ENCODE measurements at places on chromosomes 6 and 20.

DNA sequence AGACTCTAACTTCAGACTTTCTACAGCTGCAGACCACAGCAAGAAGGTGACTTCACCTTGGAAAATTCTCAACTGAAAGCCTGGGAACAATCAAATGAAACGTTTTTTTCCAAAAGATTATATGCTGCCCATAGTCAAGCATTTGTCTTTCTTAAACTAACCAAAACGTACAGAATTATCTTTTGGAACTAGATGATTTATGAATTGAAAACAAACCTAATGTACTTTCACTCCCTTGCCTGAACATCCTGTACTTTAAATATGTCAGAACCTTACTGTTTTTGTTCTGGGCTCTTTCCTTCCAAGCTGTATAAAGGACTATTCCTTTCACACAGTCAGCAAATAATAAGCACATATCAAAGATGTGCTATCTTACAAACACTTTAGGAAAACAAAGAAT lies 62.4 kb upstream of the TNFAIP3 start:
- no peak for DNase-seq

DNA sequence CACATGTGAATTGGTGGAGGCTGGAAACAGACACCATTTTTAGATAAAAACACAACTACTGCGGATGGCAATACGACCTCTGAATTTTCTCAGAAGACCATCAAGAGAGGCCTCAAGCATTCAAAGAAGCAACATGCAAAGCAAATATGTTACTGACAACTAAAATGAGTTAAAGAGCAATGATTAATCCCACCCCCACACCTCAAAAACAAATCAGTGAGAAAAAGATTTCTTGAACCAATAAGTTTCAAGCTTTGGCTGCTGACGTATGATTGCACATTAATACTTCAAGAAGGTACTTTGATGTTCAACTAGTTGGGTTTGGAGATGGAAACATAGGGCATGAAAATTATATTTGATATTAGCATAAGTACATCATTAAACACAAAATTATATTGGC lies 982 bp downstream of the MMUT start:
- no peak for DNase-seq

- DNase-seq = no peak
Observed at GRCh38 chr6:76472858-76473257, 400.4 kb upstream of the IMPG1 start.

GRCh38 chr6:157019733-157020132 lies 242.6 kb downstream of the ARID1B start:
- DNase-seq = no peak

DNA sequence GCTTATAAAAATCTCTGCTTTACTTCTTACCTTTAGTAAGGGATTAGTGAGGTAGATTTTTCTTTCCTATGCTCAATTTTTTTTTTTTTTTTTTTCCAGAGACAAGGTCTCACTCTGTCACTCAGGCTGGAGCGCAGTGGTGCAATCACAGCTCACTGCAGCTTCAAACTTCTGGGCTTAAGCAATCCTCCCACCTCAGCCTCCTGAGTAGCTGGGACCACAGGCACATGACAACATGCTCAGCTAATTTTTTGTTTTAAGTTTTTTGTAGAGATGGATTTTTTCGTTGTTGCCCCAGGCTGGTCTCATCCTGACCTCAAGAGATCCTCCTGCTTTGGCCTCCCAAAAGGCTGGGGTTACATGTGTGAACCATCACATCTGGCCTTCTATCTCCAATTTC lies 58.9 kb upstream of the RREB1 start:
- DNase-seq = no peak

GRCh38 chr6:31467151-31467550 lies 30.8 kb upstream of the MICB start:
- DNase-seq = no peak

GRCh38 chr6:21327326-21328112 lies 266.0 kb upstream of the SOX4 start:
- DNase-seq = no peak

DNA sequence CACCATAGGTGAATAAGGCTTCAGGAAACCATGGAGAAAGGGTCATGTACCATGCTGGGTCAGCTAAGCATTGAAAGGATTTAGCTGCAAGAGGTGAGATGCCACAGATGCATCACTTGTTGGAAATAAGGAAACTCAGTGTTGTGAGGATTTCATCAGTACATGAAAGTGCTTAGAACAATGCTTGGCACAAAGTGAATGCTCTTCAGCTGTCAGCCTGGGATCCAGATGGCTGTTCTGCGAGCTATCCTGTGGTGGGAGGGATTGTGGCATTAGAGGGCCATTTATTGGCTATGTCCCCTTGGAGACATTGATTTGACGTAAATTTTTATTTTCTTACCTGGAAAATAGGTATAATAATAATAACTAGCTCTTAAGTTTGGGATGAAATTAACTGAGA lies 53.0 kb downstream of the ELOVL2 start:
- DNase-seq = no peak
